ENCODE measurements at places on chromosomes 5 and 9.

GRCh38 chr9:36169708-36170107, 520 bp downstream of the CCIN start:
- DNase-seq: no peak

- DNase-seq: no peak
Observed at GRCh38 chr9:114096041-114096511, 3.0 kb downstream of the KIF12 start.

DNA sequence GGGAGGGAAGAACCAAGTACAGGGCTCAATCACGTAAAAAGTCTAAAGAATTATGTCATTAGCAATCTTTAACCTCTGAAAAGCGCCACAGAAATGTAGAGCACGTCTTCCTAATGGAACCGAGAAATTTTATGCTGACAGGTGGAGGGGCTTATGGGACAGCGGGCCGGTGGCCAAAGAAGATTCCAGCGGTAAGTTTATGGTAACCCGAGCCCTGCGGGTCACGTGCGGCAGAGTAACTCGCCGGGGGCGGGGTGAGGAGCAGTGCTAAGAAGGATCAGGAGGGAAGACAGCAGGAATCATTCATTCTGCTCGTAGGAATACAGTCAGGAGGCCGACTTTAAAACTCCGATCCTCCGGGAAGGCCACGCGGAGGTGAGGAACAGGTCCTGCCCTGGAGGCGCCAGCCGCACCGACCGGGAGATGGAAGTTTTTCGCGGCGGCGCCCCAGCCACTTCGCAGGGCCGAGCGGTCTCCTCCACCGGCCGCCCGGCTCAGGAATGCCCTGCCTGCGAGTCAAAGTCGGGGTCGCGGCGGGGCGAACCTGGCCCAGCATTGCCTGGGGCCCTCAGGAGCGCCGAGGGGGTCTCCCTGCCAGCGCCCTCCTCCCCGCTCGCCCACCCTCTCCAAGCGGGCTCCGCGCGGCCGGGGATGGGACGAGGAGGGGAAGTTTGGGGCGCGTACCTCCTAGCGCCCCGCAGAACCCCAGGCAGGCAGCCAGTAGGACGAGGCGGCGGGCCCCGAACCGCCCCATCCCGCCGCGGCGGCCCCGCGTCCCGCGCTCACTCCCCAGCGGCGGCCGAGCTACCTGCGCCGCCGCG, 101.8 kb downstream of the ESM1 start:
- peak; percentile 63 for DNase-seq

- peak; percentile 31 for DNase-seq
Observed at GRCh38 chr5:116454417-116454927, 120.2 kb downstream of the SEMA6A start.

DNA sequence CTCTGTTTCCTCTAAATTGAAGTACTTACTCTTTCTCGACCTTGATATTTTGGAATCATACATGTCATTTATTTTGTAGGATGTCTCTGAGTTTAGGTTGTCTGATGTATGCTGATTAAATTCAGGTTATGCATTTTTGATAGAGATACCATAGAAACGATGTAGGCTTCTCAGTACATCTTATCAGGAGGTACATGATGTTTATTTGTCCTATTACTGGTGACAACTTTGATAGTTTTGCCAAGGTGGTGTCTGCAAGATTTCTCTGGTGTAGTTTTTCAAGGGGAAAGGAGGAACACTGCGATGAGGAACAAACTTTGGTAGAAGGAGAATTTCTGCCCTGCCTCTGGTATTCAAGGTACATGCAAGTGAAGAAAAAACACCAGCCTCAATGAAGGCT, 29.9 kb downstream of the SUB1 start:
- no peak for DNase-seq

- DNase-seq: no peak
Observed at GRCh38 chr9:7186175-7186574, 428.4 kb downstream of the KDM4C start.

DNA sequence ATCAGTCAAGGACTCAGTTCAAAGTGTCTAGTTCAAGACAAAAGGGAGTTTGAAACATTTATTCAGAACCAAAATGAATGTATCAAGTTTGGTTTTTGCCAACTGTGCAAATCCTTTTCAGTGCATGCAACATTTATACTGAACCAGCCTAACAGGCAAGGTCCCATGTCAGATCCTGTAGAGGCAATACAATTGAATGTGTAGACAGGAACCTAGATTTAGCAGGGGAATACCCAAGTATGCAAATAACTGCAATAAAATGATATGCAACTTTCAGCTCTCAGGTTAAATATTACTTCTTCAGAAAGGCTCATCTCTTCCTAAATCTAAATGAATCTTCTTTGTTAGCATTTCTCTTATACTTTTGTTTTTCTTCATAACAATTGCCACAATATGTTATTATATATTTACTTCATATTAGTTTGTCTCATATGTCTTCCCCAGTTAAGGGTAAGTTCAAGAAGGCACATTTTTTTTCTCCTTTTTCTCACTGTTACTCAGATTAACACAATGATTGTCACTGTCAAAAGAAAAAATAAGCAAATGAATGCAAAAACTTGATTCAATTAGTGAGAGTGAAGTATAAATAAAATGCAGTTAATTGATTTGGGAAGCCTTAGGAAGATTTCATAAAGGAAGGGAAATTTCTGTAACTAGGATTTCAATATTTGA, 163.9 kb upstream of the RASA1 start:
- DNase-seq: no peak

DNA sequence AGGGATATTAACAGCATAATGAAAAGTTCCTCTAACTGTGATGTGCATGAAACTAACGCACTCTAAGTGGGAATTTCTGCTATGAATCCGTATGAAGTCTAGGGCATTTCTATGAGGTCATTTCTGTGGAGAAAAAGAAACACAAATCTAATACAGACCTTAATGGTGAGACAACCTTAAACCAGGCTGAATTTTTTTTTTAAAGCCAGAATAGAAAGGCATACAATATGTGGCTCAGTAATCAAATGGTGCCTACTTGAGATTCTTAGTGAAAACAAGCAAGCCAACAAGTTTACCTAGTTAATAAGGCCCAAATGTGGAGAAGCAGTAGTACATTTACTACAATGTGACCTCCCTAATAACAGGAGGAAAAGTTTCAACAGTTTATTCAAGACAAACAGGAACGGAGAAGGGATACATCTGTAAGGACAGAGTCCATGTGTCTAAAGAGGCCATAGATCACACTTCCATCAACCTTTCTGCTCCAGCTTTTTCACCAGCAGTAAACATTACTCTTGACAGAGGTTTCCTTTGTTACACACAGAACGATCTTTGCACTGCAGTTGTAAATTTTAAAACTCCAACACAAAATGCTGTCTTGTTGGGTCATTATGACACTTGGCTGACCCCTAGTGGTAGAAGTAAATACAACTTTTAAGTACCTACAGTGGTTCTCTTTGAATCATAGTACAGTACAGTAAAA, 26.2 kb downstream of the CARNMT1 start:
- DNase-seq: peak; percentile 71

DNA sequence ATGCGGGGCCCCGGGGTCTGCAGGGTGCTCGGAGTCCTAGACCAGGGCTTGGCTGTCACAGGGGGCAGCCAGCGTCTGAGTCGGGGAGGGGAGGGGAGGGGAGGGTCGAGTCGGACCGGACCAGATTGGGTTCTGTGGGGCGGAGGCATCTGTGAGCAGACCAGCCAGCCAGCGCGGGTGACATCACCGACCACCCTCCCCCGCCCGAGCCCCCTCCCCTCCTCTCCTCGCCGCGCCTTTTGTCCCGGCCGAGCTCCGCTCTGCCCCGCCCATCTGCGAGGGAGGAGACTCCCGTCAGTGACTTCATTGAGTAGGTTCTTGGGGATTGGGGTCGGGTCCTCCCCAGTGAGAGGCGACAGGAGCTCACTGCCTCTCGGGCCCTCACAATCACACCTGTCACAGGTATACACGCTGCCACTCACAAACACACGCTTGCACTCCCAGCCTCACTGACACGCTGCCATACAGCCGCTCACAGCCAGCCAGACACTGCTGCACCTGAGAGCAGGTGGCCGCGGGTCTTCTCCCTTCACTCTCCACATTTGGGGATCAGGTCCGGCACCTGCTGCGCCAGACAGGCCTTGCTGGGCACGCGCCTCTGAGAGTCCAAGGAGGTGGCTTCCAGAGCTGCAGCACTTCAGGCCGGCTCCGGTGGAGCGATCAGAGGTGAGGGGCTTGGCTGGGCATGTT, 546 bp downstream of the DNAJB5 start:
- no peak for DNase-seq

- DNase-seq: no peak
Observed at GRCh38 chr9:100579665-100580064, 1.8 kb downstream of the CAVIN4 start.

GRCh38 chr9:135769489-135770202, 67.7 kb downstream of the KCNT1 start:
- no peak for DNase-seq

GRCh38 chr9:94619026-94619425, 20.3 kb downstream of the FBP1 start:
- no peak for DNase-seq

- DNase-seq: no peak
Observed at GRCh38 chr5:23717486-23717885, 210.1 kb downstream of the PRDM9 start.

- DNase-seq: no peak
Observed at GRCh38 chr9:114289106-114289505, 33.8 kb upstream of the ORM1 start.

DNA sequence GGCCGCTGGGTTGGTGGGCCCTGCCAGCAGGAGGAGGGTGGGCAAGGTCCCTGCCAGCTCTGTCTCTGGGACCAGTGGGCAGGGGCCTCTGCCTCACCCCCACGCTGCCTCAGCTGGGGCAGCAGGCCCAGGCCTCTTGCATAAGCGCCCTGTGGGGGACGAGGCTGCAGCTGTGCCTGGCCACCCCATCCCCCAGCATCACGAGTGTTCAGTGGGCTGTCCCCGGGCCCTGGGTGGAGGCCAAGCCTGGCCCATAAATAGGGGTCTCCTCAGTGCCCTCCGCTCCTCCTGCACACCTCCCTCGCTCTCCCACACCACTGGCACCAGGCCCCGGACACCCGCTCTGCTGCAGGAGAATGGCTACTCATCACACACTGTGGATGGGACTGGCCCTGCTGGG, at the start of gene PTGDS:
PTGDS (plus strand) TSS at position 282 of the 400 bp plus-strand sequence; CDS start at position 357, 75 bp downstream.
- DNase-seq: no peak

GRCh38 chr5:80037366-80037765, 2.2 kb downstream of the THBS4 start:
- no peak for DNase-seq

- no peak for DNase-seq
Observed at GRCh38 chr5:158126442-158127405, 267.8 kb upstream of the CLINT1 start.

DNA sequence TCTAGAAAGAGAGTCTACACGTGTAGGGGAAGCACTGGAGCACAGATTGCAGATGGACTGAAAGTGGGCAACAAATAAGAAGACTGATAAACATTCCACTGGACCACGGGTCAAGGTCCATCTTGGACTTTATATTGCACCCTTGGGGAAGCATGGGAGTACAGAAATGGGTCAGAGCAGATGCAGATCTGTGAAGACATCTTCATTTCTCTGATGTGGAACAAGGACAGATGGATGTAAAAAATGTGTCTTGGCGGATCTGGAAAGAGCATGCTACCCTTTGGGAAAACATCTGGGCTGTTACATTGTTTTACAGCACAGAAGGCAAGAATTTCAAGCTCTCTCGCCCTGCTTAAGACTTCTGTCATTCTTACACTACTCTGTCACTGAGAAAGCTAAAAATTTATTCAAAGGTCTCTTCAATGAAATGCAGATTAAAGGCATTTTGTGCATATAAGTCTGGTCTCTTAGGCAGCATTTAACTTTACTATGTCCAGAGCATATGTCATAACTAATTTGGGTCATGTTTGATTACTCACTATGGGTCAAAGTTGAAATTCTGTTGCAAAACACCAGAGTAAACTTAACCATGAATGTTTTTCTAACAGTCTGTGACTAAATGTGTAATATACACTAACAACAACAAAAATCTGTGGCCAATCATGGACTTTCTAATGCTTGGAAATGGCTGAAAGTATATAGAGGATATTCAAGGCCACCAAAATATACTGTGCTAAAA, 756.4 kb upstream of the DMAC1 start:
- peak; percentile 9 for DNase-seq

DNA sequence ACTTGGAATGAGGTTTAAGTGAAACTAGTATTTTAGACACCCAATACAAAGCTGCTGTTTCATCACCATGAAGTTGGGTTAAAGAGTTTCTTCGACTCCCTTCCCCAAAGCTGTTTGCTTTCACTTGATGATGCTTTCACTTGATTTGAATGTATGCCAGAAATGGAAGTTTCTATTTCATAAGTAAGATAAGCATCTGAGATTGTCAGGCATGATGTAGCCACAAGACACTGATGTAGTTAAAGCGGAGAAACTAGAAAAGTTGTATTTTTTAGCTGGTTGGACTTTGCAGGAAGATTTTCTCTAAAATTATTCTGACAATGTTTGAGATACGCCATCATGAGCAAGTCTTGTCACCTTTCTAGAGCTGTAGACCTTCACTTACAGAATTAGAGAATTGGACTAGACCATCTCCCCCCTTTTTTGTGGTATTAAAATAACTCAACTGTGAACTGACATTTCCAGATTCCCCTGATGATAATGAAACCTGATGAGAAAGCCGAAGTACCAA, 20.0 kb downstream of the MOCS2 start:
- DNase-seq: no peak

DNA sequence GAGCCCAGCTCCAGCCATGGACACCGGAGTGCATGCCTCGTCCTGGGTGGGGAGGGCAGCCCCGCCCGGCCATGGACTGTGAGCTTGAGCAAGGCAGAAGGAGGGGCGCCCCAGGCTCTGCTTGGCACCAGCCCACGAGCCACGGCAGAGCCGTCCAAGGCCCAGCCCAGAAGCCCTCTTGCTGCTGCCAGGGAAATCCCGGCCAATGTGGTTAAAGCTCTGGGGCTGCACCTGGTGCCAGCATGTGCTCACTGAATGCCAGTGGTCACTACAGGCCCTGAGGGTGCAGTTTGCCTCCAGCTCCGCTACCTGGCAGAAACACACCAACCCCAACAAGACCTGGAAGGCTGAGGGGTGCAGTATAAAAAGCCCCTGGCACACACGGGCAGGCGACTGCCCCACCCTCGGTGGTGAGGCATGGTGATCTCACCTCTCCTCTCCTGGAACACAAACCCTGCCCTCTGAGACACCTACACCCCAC, 11.8 kb downstream of the BRD3 start:
- DNase-seq: no peak

- no peak for DNase-seq
Observed at GRCh38 chr5:151688436-151688835, 1.7 kb upstream of the SPARC start.

Measured in renal cortex interstitium (tissue), 15 donors.